ENCODE measurements at places on chromosomes 5 and 9. TPM values are rescaled to one million over a fixed set of nuclear protein-coding genes. Genes with fewer than 3 reads are reported as not detected.
A peak's percentile ranks its signal among the peaks of the same experiment; 100 is the strongest.

Gene LCN12
- total RNA-seq, result 0.54 TPM

Gene GRIN1
- total RNA-seq, result 0.06 TPM

DNA sequence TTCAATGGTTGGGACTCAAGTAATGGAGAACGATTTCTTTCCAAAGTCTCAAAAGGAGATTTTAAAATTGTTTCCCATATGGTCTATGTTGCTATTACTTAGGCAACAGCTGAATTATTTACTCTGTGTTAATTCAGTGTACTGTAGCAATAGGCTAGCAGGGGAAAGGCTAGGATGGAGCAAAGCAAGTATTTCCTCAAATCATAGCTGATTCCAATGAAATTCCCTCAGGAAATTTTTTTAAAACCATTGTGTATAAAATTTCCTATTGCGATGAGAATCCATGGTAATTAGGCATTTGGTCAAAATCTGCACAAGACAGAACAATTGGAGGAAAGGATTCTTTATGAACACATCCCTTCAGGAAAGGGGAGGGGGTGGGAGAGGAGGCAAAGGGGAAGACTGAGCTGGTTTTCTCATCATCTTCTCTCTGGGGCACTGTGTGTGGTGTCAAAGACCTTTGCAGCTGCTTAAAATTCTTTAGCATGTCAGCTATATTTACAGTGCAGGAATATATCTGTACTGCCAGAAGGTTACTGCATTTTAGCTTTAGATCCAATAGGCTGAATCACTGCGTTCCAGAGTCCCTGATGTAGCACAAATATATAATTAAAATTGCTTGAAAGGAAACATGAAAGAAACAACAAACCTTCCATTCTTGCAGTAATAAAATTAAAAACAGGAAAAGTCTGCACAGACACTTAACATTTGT is 95.3 kb downstream of the ZNF608 start:
- ATAC-seq, result no peak

- ATAC-seq, result peak; percentile 88
These were observed 33.5 kb upstream of the CRB2 start for GRCh38 chr9:123322273-123323195.

- peak; percentile 40 for ATAC-seq
These were observed 5.3 kb downstream of the SPEF2 start for GRCh38 chr5:35622974-35623373.

GRCh38 chr9:22029231-22029630 is 20.1 kb upstream of the CDKN2B start:
- ATAC-seq, result no peak

Gene KCNMB1
- total RNA-seq, result not detected

DNA sequence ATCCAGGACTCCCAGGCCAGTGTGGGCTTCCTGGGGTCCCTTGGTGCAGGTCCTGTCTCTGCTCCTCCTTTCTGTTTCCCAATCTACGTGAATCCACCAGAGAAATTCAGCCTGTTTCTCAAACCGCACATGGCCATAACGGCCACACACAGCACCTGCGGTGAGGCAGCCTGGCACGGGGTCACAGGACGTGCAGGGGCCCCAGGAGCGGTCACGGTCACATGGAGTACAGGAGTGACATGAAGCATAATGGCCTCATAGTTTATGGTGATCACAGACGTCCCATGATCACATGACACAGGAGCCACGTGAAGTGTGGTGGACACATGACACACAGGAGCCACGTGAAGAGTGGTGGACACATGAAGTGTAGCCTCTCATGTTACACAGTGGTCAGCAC is 248.5 kb upstream of the IRX4 start:
- ATAC-seq, result no peak

- ATAC-seq, result no peak
These were observed 7.0 kb upstream of the GPR21 start for GRCh38 chr9:123026425-123026824.

GRCh38 chr9:87310827-87311523 is 186.7 kb upstream of the DAPK1 start:
- peak; percentile 35 for ATAC-seq

DNA sequence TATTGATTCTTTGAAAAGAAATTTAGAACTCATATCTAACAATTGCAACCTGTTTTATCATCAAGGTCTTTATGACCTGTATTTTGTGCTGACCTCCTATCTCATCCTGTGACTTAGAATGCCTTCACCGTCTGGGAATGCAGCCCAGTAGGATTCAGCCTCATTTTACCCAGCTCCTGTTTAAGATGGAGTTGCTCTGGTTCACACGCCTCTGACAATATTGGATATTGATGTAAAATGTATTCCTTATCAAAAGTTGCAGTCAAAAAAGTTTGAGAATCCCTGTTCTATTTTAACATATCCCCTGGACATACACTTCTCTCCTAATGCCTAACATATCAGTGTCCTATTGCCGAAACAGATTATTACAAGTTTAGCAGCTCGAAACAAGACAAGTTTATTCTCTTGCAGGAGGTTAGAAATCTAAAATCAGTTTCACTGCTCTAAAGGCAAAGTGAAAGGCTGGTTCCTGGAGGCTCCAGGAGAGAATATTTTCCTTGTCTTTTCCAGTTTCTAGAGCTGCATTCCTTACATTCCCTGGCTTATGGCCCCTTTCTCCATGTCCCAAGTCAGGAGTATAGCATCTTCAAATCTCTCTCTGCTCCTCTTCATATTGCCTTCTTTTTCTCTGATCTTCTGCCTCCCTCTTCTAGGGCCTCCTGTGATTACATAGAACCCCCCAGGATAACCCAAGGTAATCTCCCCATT is 31.5 kb upstream of the LVRN start:
- peak; percentile 16 for ATAC-seq

GRCh38 chr5:64744914-64745313 is 23.6 kb downstream of the SREK1IP1 start:
- ATAC-seq, result no peak

DNA sequence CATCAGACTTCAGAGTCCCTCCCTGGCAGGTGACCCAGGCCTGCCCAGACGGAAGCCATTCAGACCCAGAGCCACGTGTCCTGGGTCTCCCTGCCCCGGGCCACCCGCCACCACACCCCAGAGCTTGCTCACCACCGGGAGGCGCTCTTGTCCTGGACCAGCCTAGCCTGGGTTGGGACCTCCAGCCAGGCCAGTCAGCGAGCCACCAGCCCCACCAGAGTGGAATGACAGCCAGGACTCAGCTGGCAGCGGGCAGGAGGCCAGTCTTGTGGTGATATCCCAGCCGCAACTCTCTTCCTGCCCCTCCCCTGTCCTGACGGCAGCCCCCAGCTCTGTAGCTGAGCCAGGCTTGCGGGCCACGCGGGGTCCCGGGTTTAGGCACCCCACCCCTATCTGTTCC is 1.7 kb upstream of the PTGDS start:
- peak; percentile 37 for ATAC-seq

DNA sequence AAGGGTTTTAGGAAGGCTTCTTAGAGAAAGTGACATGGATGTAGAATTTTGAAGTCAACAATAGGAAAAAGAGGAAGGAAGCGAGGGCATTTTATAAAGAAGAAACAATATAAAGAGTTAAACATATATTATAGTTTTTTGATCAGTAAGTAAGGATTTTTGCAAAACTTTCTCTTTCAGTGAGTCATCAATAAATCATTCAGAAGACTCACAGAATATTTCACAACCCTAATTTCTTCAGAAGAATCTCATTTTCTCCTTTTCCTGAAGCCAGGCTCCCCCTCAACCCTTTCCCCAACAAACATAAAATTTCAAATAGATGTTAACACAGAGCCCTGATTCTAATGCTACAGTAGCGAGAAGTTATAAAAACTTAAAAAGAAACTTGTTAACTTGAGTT is 4.3 kb upstream of the COX7C start:
- ATAC-seq, result no peak

GRCh38 chr5:6723122-6723815 is 10.0 kb downstream of the TENT4A start:
- no peak for ATAC-seq

All from activated T-helper 17 cell treated with anti-CD3 and anti-CD28 coated beads, Interleukin-2, amount 50 U/mL, for 72 hours (primary cell).